ENCODE measurements at places on chromosomes 3 and 15.

GRCh38 chr3:194908972-194909371 lies 223.3 kb downstream of the FAM43A start:
- no peak for DNase-seq

- DNase-seq: no peak
These were observed 11.2 kb upstream of the RAD18 start for GRCh38 chr3:8974458-8974857.

GRCh38 chr15:93203036-93203435 lies 114.0 kb upstream of the RGMA start:
- no peak for DNase-seq

DNA sequence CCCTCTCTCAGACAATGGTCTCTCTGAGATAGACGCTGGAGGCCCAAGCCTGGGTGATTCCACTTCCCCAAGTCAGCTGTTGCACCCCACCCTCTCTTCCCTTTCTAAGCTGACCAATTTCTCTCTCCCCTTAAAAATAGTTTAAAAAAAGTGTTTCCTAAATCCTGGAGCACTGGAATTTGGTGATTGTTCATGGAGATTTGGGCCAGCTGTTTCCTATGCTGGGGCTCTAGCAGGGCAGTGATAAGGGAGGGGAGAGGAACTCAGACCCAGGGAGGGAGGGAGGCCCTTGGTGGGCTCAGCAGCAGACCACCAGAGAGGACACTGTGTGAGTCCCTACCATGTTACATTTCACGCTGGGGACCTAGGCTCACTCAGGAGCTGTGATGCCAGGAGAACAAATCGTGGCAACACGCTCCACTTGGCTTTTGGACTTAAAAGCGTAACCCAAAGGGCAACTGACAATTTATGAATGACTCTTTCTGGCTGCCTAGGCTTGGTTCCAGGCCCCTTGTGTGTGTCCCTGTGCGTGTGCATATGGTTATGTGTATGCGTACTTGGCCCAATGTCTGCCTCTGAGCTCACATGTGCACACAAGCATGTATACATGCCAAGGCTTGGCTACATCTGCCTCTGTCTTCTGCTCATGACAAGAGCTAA lies 59.8 kb upstream of the INSYN1 start:
- no peak for DNase-seq

- DNase-seq: no peak
These were observed 64.8 kb upstream of the CSTA start for GRCh38 chr3:122260206-122260605.

GRCh38 chr3:30835667-30836066 lies 58.8 kb downstream of the GADL1 start:
- DNase-seq: no peak

- DNase-seq: peak; percentile 42
These were observed 15.7 kb upstream of the KIF23 start for GRCh38 chr15:69398491-69398891.

DNA sequence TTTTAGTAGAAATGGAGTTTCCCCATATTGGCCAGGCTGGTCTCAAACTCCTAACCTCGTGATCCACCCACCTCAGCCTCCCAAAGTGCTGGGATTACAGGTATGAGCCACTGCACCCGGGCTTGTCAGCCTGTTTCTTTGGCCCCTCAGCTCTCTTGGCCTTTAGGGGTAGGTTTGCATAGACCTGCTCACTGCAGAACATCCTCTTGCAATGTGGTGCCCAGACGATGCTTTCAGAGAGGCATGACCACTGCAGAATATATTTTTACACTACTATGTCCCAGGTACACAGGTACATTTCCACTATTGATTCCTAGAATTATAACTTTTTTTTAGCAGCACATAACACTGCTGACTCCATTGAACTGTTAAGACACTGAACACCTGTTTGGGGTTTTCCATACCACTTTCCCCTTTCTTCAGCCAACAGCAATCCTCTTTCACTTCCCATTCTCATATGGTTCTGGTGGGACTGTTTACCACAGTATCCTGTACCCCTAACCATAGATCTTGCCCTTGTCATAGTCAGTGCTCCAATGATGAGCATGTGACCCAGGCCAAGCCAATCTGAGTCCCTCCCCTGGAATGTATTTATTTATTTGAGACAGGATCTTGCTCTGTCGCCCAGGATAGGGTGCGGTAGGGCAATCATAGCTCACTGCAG lies 21.1 kb downstream of the CCDC32 start:
- no peak for DNase-seq

GRCh38 chr15:70963199-70963598 lies 70.6 kb downstream of the LRRC49 start:
- no peak for DNase-seq

DNA sequence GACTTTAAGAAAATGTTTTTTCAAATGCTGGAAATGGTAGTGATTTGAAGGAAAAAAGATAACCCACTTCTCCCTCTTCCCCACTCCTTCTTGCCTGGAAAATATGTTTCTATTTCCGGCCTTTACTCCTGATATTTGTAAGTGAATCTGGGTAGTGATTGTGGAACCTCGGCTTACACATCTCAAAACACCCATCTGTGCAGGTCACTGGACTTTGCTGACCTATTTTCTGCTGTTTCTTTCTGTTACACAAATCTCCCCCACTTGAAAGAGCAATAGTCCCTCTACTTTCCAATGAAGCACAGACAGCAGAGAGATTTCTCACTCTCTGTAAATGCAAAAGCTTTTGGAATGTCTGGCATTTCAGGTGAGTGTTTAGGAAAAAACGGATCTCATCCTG lies 76.9 kb upstream of the ICE2 start:
- DNase-seq: no peak

DNA sequence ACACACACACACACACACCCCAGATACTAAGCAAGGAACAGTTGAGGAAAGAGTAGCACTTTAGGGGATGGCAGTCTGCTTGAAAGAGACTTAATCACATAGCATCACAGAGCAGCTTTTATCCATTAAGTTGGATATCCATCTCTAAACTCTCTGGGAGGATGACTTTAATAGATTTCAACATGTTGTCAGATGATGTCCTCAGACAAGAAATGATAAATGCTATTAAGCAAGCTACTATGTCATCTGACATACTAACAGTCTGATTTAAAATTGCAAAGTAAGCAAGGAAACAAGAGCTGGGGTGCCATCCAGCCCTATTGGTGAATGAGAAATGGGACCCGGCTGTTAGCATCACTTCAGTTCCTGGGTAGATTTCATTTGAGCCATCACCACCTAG lies 136.9 kb downstream of the PLCL2 start:
- no peak for DNase-seq

GRCh38 chr3:193499136-193499770 lies 55.4 kb downstream of the ATP13A4 start:
- no peak for DNase-seq

DNA sequence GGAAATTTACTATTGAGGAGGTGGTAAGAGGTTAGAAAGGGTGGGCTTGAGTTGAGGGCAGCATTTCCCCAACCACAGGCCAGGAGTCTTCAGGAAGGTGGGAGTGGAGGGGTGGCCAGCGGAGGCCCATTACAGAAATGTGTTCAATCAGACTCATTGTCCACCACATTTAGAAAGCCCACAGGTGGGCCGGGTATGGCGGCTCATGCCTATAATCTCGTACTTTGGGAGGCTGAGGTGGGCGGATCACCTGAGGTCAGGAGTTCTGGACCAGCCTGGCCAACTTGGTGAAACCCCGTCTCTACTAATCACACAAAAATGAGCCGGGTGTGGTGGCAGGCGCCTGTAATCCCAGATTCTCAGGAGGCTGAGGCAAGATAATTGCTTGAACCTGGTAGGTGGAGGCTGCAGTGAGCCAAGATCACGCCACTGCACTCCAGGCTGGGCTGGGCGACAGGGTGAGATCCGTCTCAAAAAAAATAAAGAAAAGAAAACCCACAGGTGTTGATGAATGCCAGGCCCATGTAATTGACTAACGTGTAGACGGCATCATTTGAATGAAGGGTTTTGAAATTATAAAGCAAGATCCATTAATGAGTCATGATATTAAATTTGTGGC lies 12.2 kb upstream of the SYNM start:
- no peak for DNase-seq

DNA sequence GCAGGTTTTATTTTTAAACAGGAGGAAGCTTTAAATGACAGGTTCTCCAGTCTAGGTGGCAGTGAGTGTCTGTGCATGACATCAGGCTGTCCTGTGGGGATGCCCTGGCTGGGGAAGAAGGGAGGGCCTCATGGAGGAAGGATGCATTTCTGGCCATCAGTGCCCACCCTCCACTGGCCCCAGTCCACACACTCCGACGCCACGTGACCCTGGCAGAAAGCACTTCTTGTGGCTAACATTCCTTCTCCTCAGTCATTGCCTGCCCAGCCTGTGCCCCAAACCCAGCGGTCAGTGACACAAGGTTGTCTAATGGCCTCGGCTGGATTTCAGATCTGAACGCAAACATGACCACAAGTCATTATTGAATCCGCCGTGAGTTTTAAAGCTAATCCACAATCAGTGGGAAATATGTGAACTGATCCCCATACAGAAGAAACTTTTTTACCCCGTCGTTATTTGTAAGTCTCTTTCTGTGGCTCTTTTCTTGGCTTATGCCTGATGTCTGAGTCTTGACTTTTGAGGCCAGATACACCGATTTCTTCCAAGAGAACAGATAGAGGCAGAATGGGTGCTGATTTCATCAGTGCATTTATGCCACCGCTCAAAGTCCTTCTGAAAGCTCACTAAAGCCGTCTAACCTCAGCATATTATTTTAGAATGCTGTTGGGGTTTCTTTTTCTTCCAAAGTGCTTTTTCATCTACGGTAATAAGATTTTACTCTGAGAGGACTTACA lies 17.3 kb upstream of the LRRK1 start:
- peak; percentile 23 for DNase-seq

DNA sequence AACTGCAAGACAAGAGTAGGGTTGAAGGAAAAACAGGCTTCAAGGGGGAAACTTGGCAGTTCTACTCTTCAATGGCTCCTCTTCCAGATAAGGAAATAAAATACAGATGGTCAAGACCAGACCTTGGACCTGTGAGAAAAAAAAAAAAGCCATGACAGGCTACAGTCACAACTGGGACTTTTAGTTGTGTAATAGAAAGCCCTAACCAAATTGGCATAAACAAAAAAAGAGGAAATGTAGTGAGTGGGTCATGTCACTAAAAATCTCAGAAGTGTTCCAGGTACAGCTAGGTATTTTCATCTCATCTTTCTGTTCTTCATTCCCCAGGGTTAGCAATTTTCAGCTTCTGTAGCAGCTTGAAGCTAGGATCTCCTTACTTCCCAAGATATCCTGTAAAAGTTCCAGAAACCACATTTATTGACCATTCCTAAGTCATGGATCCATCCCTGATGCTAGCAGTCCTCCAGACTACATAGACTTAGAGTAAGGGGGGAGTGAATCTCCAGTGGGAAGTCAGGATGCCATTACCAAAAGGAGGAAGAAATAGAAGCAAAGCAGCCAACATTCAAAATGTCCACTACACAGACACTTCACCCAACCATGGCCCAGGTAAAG lies 61.0 kb upstream of the CSTA start:
- no peak for DNase-seq

GRCh38 chr3:74268753-74269152 lies 345.7 kb downstream of the CNTN3 start:
- DNase-seq: peak; percentile 27

DNA sequence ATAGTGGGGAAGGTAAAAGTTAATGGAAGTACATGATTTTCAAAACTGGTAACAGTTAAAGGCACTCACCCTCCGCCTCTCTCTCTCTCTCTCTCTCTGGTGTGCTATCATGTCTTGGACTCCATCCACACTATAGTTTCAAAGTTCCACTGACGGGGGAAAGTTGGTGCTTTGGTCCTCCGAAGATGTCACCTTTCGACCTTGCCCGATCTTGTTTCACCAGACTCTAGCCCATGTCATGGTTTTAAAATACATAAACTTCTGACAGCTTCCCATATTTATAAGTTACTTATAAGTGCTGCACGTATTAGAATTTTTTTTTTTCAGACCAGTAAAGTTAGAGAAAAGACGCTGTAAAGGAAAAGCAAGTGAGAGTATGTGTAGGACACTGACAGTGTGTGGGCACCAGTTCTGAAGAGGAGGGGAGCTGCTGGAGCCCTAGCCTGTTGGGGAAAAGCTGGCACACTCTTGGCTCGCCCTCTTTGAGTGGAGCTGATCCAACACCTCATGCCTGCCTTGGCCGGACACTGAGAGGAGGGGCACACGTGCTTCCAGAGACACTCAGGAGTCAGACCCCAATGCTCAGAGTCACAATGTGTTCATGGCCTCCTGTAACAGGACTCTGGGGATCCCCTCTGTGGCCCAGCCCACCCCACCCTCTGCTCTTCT lies 200.5 kb upstream of the TPM1 start:
- DNase-seq: no peak

GRCh38 chr15:65069179-65069578 lies 1.4 kb upstream of the RASL12 start:
- peak; percentile 88 for DNase-seq

DNA sequence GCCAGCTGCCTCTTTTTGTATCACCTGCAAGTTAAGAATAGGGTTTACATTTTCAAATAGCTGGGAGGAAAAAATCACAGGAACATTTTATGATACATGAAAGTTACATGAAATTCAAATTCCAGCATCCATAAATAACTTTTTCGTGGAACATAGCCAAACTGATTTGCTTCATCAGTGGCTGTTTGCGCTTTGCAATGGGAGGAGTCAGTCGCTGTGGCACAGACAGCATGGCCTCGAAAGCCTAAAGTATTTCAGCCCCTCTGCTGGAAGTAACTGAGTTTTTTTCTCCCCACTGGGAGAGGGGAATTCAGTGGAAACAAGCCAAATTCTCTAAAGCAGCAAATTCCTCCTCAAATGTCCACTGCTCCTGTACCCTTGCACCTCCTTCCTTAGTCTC lies 271.9 kb downstream of the SUCLG2 start:
- no peak for DNase-seq

- no peak for DNase-seq
These were observed 113.7 kb upstream of the SMAD3 start for GRCh38 chr15:66951531-66952320.

- no peak for DNase-seq
These were observed 694 bp upstream of the EEFSEC start for GRCh38 chr3:128152419-128153155.

GRCh38 chr3:106848099-106848498 lies 529.1 kb upstream of the CCDC54 start:
- DNase-seq: no peak

DNA sequence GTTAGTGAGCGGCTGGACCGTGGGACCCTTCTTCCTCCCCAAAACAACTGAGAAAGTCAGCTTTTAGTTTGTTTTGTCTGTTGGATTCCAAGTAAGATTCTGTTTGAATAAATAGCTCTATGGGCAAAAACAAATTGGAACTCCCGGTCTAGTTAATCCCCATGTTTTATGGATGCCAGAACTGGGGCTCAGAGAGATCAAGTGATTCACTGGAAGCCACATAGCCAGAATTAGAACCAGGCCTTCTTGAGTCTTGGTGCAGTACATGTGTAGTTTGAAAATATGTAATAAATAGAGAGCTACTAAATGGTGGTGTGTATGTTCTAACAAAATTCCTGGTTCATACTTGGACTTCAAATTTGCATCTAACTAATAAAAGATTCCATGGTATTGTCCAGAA lies 29.3 kb upstream of the POLR2M start:
- peak; percentile 9 for DNase-seq

GRCh38 chr3:77563012-77563411 lies 523.1 kb downstream of the ROBO2 start:
- DNase-seq: no peak

Data from GM03348 (cell line).